AG04450 (cell line): ENCODE measurements at places on chromosomes 12 and 14. TPM values are rescaled to one million over a fixed set of nuclear protein-coding genes. Genes with fewer than 3 reads are reported as not detected.

DNA sequence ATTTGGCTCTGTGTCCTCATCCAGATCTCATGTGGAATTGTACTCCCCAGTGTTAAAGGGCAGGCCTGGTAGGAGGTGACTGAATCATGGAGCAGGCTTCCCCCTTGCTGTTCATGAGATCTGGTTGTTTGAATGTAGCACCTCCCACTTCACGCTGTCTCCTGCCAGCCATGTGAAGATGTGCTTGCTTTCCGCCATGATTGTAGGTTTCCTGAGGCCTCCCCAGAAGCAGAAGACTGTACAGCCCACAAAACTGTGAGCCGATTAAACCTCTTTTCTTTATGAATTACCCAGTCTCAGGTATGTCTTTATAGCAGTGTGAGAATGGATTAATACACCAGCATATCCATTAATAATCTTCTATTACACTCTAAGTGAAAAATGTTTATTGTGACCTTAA is 70.2 kb downstream of the BAZ1A start:
- no peak for DNase-seq

GRCh38 chr14:53613404-53614253 is 343.0 kb downstream of the BMP4 start:
- DNase-seq: peak; percentile 69

DNA sequence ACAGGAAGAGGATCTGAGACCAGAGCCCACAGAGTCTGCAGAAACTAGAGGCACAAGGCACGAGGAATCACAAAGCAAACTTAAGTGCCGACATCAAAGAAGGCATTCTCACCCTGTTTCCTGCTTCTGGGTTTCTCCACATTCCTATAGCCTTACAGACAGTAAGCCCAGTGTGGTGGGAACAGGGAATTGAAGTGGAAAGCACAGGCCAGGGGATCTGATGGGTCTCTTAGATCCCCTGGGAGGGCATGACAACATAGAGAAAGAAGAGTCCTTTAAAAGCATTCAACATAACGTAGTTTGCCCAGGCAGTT is 75.6 kb upstream of the FRMD6 start:
- no peak for DNase-seq

GRCh38 chr12:123478762-123479161 is 20.8 kb downstream of the SNRNP35 start:
- no peak for DNase-seq

- DNase-seq: no peak
Measured at GRCh38 chr12:72203764-72204335, 68.3 kb upstream of the TRHDE start.

GRCh38 chr14:49310298-49310697 is 275.9 kb downstream of the RPS29 start:
- no peak for DNase-seq

DNA sequence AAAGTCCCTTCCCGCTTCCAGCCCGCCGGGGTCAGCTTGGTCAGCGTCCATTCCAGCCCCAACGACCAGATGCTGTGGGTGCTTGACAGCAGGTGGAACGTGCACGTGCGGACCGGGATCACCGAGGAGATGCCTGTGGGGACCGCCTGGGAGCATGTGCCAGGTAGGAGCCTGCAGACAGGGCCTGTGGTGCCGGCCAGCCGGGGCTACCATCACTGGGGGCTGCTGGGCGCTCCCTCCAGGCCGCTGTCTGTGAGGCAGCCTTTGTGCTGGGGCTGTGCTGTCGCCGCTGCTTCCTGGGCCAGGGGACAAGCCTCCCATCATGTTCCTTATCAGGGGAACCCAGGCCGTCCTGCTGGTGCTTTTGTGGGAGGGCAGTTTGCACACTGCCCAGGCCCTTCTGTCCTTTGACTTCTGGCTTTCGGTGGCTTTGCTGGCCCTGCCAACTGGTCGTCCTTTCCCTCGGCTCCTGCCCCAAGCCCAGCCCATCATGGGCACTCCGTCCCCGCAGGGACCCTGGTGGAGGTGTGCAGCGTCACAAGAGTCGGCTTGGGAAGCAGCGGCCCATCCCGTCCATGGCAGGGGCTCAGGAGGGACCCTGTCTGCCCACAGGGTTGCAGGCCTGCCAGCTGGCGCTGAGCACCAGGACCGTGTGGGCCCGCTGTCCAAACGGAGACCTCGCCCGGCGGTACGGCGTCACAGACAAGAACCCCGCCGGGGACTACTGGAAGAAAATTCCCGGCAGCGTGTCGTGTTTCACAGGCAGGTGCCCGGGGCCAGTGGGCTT is 12.4 kb downstream of the ANKRD9 start:
- DNase-seq: no peak

DNA sequence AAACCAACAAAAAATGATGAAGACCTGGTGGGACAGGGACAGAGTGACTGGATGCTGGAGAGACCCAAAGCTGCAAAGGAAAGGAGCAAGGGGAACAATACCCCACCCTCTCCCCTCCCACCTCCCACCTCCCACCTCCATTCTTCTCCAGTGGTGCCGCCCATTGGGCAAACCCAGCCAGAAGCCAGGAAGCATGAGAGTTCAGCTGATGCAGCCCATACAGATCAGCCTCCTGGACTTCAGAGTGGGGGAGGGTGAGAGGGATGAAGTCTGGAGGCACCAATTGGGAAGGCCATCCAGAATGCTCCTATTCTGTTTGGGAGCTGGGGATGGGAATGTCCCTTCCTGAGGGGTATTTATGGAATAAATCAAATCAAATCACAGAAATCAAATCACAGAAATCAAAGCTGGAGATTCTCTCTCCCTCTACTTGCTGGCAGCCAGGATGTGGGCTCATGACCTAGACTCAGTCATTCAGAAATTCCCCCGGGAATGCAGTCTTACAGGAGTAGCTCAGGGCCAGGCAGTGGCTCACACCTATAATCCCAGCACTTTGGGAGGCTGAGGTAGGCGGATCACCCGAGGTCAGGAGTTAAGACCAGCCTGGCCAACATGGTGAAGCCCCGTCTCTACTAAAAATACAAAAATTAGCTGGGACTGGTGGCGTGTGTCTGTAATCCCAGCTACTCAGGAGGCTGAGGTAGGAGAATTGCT is 31.1 kb downstream of the IRF2BPL start:
- DNase-seq: no peak

DNA sequence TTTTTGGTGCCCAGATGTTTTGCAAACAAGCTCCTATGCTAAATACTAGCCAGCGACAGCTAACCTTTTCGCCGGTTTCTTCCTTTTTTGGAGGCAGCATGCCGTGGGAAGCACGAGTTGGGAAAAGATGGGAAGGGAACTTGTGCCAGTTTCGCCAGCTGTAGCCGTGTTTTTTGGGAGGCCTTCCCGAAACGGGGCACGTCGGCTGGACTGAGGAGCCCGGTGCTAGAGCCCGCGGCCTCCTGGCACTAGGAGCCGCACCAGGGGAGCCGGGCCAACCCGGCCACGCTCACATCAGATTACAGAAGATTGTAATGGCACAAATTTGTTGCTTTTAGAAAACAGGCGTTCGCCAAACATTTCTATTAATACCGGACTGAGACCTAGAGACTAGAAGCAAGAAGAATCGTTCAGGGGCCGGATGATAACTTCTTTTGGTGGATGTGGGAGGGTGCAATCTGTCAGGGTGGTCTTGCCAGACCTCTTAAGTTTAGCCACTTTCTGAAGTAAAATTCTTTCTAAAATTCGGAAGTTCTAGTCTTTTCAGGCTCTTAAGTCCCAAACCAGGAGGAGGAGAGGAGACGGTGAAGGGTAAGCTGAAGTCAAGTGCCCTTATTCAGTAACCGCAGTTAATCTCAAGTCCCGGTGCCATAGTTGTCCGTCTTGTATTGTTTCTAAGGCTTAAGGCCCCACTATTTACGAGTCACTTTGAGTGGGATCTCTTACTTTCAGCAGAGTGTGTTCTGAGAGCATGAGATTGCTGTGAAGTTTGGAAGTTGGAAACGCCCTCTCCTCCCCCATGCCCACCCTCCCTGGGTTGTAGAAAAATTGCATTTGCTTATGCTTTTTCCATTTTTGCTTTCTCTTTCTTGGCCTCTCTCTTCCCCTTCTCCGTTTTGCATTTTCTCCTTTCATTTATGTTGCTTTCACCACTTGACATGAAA is 1.3 kb downstream of the RASSF3 start:
- DNase-seq: no peak

DNA sequence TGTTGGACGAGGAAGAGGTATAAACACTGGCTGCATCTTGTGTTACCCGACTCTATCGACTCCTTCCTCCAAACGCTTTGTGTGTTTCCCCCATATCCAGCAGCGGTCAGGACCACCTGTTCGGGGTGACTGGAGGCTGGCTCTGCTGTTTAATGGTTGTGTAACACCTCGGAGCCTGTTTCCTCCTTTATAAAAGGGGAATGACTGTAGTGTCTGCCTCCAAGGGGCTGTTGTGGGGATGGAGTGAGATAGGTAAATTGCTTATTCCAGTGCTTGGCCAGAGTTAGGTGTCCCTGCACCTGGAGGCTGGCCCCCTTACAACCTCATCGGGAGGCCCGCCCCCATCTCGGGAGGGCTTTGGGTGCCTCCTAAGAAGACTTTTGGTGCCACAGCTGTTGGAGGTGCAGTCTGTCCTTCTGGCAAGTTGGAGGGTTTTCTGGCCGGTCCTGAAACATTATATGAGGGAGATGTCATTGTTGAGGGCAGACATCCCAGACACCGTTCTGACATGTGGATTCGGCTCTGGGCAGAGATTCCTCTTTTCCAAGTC is 1.1 kb downstream of the MLXIP start:
- DNase-seq: no peak

DNA sequence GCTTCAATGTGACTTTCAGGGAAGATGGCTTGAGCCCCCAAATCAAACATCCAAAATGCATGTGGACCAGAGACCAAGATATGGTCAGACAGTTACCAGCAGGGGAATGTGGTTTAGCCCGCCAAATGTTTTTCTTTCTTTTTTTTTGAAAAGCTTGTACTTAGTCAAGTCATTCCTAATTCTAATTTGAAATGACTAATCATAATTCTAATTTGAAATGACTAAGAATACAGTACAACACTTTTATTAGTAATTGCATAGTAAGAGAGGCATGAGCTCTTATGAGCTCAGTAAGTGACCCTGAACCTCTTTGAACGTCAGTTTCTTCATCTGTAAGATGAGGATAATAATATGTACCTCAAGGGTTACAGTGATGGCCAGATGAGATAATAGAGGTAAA is 72.4 kb downstream of the HECTD4 start:
- DNase-seq: no peak

DNA sequence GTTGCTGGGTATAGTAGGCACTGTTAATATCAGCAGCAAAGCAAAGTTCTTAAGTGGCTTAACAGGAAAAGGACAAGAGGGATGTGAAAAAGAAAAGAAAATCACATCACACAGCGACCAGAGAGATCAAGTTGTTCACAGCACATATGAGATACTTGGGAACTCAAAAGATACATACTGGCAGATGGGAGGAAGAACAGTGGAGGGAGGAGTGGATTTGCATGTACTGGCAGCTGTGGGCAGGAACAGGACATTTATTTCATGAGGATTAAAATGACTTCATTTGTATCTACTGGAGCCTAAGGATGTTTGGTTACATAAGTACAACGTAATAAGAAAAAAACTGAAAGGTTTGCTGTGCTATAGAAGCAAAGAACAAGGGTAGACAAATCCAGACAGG is 136.5 kb upstream of the IFNG-AS1 start:
- DNase-seq: no peak

DNA sequence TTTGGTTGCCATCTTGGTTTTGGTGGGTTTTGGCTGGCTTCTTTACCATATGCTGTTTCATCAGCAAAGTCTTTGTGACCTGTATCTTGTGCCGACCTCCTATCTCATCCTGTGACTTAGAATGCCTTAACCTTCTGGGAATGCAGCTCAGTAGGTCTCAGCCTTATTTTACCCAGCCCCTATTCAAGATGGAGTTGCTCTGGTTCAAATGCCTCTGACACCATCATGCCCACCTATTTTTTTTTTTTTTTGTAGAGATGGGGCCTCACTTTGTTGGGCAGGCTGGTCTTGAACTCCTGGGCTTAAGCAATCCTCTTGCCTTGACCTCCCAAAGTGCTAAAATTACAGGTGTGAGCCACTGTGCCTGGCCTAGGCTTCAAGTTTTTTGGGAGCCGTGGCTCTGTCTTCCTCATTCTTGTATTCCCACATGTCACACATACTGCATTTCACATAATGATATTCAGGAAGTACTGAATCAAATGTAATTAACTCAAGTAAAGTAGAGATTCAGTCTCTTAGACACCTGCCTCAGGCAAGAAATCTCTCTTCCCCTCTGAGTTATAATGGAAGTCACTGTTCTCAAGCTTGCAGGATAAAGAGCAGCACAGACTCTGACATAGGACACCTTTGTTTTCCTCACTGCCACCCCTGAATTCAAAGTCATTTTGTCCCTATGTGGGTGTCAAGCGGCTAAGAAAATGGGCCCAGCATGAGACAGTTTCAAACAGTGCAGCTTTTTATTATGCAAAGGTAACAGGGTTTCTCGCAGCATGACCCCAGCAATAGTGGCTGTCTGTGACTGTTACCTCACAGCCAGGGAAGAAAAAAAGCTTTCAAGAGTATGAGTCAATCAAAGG is 159.0 kb downstream of the PTPN11 start:
- DNase-seq: no peak

DNA sequence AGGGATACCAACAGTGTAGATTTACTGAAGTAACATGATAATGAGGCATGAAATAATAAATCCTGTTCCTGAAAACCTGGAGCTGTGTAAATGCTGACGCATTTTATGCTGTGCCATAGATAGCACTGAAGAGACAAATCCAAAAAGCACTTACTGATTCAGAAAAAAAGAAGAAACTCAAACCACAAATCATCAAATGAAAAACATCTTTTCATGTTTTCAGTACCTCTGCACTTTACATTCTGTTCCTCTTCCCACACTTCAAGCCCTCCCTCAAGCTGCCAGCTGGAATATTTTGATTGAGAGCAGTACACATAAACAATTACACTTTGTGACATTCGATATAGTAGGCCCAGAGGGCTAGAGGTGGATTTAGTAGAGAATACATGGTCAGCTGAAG is 362.3 kb downstream of the NAV3 start:
- no peak for DNase-seq

- no peak for DNase-seq
Measured at GRCh38 chr12:65585648-65586602, 238.4 kb upstream of the HMGA2 start.

GRCh38 chr14:95356245-95356869 is 36.6 kb upstream of the CLMN start:
- DNase-seq: no peak

DNA sequence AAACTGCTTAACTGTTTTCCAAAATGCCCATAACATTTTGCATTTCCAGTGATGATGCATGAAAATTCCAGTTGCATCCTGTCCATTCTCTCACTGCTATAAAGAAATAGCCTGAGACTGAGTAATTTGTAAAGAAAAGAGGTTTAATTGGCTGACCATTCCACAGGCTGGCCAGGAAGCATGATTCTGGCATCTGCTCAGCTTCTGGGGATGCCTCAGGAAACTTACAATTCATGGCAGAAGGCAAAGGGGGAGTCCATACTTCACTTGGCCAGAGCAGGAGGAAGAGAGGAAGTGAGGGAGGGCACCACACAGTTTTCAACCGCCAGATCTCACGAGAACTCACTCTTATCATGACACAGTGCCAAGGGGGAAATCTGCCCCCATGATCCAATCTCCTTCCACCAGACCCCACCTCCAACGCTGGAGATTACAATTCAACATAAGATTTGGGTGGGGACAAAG is 18.2 kb upstream of the CLEC2D start:
- no peak for DNase-seq

KRT2 gene
- polyA plus RNA-seq: not detected in 2 replicates

C14orf132 gene
- polyA plus RNA-seq: 42.0 and 47.7 TPM in 2 replicates

FAM222A gene
- polyA plus RNA-seq: 0.15 and 0.16 TPM in 2 replicates

LUM gene
- polyA plus RNA-seq: 236 and 307 TPM in 2 replicates

MMP19 gene
- polyA plus RNA-seq: 43.8 and 46.3 TPM in 2 replicates

CCDC184 gene
- polyA plus RNA-seq: 0.24 and 0.32 TPM in 2 replicates

ALKBH1 gene
- 12.7 and 14.0 TPM in 2 replicates for polyA plus RNA-seq
